Effector memory CD4-positive, alpha-beta T cell (primary cell): ENCODE measurements at places on chromosomes 3 and 15.

- no peak for DNase-seq
These were observed 57.6 kb downstream of the DNAH1 start for GRCh38 chr3:52373676-52374075.

GRCh38 chr3:69876073-69876472 lies 123.5 kb upstream of the SAMMSON start:
- DNase-seq = no peak

DNA sequence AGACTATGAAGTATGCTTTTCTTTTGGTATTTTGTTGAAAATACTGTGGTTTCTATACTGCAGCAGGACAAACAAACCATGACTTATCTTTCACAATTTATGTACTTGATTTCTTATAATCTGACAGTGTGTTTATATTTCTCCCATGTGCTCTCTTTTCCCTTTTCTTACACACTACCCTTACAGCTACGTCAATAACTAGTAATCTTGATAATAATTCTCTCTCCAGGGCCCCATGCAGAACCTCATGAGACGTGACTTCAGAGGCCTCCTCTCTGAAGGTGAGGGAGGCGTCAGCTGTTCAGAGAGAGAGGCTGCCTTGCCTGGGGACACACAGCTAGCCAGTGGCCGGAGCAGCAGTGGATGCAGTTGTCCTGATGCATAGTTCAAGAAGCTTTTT lies 35.9 kb downstream of the KY start:
- DNase-seq = no peak

GRCh38 chr3:191347228-191347627 lies 16.9 kb upstream of the UTS2B start:
- DNase-seq = no peak

DNA sequence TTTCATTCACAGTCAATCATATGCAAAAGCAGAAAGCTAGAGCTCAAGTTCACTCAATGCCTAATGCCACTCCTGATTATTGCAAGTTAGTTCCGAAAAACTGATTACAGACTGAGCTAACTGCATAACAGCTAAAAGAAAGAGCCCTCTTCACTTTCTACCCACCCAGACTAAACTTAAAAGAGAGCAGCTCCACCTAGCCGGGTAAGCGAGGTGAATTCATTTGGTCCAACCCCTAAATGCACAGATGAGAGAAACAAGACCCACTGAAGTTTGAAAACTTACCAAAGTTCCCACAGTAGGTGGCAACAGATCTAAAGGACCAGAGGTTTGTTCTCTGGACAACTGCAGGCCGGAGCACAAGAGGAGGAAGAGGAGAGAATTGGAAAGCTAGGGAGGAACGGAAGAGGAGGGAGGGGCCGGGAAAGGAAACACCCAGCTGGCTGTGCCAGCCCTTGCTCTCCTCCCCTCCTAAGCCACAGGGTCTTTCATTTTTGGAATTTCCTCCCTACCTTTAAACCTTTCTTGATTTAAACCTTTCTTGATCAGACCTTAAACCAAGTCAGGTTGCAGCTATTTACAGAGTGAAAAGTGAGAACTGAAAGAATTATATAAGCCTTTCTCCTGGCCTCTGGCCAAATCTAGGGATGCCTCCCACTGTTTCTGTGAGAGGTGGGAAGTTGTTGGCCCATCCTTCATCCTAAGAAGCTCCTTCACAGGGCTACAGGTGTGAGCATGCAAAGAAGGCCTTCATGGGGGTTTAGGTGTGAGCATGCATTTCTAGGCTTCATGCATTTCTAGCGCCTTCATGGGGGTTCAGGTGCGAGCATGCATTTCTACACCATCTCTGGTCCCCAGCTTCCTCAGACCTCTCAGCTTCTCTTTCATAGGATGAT lies 114.7 kb upstream of the LMOD3 start:
- DNase-seq = no peak

GRCh38 chr3:138097192-138098172 lies 17.9 kb downstream of the DZIP1L start:
- no peak for DNase-seq

GRCh38 chr15:67724691-67725375 lies 100.5 kb upstream of the SKOR1 start:
- no peak for DNase-seq

- DNase-seq = no peak
These were observed 40.3 kb upstream of the PTPRG start for GRCh38 chr3:61520966-61521628.

- DNase-seq = no peak
These were observed 20.6 kb downstream of the SMAD3 start for GRCh38 chr15:67085818-67086636.

DNA sequence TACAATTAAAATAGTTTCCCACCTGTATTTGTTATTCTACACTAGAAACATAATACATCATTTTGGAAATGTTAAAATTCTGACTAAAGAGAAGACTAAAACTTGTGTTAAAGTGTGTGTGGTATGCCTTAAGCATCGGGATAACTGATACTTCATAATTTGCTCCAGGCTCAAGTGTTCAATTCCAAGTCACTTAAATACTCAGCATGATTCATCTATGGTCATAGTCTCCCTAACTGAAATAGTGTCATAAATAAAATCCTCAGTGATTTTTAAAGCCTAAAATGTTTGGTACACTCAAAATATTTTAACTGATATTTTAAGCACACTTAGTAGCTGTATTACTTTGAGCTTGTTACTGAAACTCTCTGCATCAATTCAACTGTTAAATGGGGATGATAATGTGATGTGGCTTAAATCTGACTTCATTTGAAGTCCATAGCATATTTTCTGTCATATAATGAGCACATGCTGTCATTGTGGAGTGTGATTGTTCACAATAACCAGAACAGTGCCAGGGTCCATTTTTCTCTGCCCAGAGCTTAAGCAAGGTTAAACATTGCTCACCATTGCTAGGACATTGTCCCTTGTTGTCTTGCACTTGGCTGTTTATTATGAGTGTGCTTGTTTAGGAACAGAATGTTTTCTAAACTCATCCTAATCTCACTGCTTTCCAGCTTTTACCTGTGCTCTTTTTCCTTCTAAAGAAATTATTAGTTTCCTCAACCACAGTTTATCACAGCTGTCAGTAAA lies 122.2 kb downstream of the KLHL25 start:
- no peak for DNase-seq

DNA sequence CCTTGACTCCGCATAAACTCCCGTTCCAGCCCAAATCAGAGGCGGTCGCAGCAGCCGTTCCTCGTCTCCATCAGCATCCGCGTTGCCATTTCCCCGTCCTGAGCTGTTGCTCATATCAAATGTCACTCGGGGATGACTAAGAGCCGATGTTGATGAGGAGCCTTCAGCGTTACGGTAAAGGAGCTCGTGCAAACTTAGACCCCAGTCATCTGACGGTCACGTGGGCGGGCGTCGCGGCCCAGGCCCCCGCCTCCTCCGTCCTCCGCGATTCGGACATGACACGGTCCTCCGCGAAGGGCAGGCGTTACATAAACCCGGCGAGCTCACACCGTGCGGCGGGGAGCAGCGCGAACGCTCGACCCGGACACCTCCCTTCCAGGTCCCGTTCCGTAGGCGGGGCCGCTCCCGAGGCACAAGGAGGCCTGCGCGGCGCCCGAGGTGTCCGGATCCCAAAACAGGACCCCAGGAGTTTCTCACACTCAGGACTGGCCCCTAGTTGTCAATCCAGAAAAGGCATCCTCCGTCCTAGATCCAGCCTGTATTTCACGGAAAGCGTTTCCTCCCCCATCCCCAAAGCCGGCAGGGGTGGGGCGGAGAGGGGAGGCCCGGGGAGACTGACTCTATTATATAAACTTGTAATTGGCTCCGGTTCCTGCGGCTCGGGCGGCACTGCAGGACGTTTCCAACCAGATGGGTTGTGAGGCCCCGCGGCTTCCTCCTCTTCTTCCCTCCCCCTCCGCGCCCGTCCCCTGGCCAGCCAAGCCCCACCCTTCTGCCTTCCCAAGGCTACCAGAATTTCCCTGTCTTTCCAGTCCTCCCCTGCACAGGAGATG lies 100.0 kb upstream of the IGF1R start:
- DNase-seq = no peak

DNA sequence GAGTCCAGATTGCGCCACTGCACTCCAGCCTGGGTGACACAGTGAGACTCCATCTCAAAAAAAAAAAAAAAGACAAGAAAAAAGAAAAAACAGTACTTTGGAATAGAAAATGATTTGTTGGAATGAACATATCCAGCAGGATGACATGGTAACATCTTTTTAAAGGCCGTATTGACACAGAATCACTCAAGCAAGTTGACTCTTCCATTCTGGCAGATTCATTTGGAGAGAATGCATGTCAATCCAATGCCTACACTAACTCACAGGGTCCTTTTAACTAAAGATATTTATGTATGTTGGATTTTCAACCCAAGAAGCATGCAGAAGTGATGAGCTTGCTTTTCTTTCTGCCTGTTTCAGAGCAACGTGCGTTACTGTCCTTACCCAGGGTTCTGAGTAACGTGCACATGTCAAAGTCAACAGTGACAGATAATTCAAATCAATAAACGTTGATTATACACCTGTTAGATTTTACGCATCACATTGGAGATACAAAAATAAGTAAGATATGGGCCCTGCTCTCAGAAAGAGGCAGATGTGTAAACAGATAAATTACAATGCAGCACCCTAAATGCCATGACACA lies 77.1 kb upstream of the FNDC3B start:
- no peak for DNase-seq

GRCh38 chr15:40358471-40359353 lies 693 bp downstream of the DISP2 start:
- DNase-seq = no peak

DNA sequence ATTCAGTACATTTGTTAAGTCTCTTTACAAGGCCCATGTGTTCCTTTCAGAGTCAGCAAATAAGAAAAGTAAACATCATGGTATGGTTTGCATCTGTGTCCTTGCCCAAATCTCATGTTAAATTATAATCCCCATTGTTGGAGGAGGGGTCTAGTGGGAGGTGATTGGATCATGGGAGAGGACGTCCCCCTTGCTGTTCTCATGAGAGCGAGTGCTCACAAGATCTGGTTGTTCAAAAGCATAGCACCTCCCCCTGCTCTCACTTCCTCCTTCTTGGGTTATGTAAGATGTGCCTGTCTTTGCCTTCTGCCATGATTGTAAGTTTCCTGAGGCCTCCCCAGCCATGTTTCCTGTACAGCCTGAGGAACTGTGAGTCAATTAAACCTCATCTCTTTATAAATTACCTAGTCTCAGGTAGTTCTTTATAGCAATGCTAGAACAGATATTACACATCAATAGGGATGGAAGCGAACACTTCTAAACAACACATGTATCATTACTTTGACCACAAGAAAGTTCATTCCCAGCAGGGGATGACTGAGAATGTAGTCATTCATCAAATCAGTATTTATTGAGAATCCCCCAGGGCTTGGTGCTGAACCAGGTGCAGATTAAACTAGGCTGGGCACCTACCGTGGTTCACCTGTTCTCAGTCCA lies 4.1 kb downstream of the EFCAB12 start:
- no peak for DNase-seq

- peak; percentile 62 for DNase-seq
These were observed 6.5 kb downstream of the CSRNP1 start for GRCh38 chr3:39146611-39147591.

DNA sequence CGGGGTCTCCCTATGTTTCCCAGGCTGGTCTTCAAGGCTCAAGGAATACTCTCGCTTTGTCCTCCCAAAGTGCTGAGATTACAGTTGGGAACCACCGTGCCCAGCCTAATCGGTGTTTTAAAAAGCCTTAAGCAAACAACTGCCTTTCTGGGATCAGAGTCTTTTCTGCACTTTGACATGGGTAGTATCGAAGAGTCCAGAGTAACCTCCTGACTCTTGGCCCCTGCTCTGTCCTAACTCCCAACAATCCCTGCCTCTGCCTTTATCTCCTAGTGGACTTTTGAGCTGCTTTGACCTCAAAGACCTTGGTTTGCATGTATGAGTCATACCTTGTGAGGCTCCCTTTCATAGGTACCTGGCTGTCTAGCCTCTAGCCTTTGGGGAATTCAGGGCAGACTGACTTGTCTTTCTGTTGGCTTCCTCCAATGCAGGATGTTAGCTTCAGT lies 21.0 kb upstream of the HACD2 start:
- no peak for DNase-seq

DNA sequence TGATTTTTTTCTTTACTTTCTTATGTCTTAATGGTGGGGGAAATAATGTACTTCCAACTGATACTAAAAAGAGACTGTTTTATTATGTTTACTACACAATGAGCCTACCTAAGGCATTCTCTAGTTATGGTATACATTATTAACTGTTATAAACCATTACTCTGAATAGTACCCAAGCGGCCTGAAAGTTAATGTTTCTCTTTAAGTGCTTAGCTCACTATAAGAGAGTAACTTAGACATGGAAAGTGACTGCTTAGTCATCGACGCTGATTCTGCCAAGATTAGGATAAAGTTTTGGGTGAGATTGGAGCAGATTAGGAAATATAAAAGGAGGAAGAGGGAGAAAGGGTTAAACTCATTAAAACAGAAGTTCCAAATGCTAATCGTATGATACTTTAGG lies 365.0 kb downstream of the NLGN1 start:
- DNase-seq = no peak

GRCh38 chr3:43558171-43558570 lies 63.6 kb downstream of the ANO10 start:
- no peak for DNase-seq

- no peak for DNase-seq
These were observed 39.6 kb downstream of the MAP3K13 start for GRCh38 chr3:185402561-185402960.

- DNase-seq = no peak
These were observed 85.7 kb downstream of the SPATA16 start for GRCh38 chr3:173055228-173055933.

- DNase-seq = no peak
These were observed 8.5 kb downstream of the CDCP1 start for GRCh38 chr3:45137656-45138181.

DNA sequence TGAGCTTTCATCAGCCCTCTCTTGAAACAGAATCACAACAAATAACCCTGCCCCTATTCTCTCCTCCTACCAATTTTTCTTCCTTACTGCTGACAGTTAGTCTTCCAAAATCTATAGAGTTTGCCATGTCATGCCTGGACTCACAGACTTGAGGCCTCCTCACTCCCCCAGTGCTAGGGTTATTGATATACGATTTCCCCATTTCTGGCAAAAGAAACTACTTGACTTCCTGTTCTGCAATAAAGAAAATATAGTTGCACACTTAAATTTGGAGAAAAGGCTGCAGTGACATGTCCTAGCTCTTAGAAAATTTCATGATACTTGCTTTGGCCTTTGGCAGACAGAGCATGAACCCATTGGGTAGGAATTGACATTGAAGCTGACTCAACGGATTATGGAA lies 75.9 kb downstream of the CYP19A1 start:
- no peak for DNase-seq

DNA sequence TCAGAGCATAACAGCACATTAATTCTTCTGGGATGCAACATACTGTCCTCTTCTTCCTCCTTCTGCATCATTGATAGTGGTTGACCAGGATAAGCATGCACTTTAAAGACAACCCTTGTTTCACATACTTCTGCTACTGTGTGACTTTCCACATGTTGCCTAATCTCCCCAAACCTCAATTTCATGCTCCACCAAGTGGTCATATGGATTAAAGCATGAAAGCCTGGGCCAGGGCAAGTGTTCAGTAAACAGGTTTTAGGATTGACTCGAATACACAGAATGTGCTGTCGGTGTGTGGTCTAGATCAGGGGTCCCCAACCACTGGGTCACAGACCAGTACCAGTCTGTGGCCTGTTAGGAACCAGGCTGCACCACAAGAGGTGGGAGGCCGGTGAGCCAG lies 22.5 kb upstream of the BFSP2 start:
- DNase-seq = no peak
